ENCODE measurements at places on chromosomes 5 and 9.

- no peak for DNase-seq
Observed at GRCh38 chr5:88390096-88390441, 121.4 kb upstream of the TMEM161B start.

DNA sequence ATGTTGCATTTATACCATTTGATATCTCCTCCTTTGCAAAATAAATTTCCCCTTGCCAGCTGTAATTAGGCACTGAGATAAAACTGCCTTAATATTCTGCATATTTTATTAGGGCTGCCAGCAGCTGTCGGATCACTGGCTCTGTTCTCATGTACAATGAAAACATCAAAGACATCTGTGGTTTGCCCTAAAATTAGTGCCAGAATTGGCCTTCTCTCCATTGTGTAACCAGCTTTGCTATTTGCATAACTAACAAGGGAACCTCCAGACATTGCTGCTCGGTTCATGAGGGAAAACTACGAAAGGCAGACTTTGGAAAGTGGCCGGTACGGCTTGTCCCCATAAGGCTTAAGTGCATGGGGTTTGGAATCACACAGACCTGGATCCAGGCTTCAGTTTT, 45.5 kb upstream of the KIF2A start:
- DNase-seq, result no peak

DNA sequence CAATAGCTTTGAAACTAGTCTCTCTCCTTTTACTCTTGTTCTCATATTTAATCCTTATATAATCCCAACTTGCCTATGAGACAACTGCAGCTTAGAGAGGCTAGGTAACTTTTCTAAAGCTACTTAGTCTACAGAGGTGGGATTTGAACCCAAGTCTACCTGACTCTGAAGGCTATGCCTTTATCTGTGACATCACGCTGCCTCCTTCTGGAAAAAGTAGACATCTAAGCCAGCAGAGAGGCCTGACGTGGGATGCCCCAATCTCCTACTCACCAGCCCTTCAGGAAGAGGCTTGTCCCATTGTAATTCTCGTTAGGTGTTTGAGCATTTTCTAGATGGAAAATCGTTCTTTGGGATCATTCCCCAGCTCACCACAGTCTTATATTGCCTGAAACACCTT, 167.5 kb downstream of the HSPA4 start:
- DNase-seq, result no peak

DNA sequence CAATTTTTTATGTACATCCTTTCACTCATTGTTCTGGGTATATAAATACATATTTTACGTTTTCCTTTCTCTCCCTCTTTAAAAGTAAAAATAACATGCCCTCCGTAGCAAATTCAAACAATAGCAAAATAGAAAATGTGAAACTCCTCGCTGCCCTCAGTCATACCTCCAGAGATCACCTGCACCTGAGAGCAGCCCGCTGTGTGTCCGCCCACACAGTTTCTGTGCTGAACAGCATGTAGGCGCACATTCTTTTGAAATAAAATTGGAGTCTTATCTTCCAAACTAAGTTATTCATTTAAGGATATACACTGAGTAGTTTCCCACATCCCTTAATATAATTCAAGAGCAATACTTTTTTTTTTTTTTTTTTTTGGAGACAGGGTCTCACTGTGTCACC, 255.7 kb downstream of the AOPEP start:
- no peak for DNase-seq

DNA sequence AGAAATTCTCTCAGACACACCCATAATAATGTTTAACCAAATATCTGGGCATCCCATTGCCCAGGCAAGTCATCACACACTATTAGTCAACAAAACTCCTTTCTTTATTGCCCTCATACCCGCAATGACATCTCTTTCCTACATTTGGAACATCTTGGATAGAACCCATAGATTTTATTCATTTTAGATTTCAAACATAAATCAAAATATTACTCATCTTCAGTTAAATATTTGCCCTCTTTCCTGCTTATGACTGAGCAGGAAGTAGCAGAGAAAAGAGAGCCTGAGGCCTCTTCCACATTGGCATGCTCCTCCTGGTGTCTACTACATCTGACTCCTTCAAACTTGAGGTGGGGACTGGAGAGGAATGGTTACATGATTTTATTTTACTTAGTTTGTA, 592.0 kb downstream of the CHSY3 start:
- DNase-seq, result no peak

DNA sequence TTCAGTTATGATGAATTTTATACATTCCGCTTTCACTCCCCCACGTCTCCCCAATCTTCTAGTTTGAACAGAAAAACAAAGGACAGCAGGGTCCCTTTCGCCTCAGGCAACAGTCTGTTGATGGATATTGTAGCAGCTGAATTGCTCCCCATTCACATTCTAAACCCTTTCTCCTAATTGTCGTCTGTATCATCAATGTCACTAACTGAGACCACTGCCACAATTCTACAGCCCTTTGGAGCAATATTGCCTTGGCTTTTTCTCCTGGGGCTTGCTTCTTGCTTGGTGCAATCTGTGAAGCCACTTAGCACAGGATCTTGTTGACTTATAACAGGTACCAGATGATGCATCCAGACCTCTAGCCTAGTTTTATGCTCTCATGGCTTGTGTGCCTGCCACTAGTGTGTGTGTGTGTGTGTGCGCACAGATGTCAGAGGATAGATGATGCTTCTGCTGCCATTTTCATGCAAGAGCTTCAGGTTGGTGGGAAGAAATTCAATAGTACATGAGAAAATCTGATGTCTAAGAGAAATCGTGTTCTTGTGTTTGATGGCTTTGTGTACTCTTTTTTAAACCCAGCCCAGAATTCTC, 195.2 kb upstream of the ISL1 start:
- DNase-seq, result no peak

DNA sequence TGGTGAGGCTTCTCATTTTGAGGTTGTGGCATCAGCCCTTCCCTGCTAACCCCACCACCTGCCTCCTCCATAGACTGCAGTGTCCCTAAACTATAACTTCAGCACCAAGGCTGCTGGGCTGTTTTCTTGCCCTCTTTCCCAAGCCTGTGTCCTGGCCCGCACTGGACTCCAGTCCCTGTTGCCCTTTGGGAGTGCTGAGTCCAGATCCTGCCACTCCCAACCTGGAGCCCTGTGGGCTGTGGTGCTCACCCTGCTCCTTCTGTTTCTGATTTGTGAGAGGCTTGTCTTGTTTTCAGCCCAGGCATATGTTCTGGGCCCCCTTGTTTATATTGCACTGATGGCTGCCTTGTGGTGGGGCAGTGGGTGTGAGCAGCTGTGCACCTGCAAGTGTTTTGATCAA, 39.7 kb upstream of the RNU6ATAC start:
- DNase-seq, result no peak

GRCh38 chr9:83642793-83643192, 19.9 kb downstream of the IDNK start:
- DNase-seq, result no peak

GRCh38 chr5:160837211-160837610, 14.8 kb downstream of the ATP10B start:
- no peak for DNase-seq

DNA sequence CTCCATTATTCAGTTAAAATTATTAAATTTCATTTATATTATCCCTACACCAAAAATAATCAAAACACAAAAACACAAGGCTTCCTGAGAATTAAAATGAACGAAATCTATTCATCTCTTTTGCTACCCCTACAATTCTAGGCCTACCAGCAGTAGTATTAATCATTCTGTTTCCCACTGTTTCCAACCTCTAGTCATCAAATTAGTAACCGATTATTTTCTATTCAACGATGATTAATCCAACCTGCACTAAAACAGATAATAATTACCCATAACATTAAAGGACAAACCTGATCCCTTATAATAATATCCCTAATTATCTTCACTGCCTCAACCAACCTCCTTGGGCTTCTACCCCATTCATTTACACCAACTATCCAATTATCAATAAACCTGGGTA, 86.0 kb downstream of the INSL6 start:
- no peak for DNase-seq

GRCh38 chr5:757346-757930, 27.1 kb downstream of the ZDHHC11B start:
- no peak for DNase-seq

DNA sequence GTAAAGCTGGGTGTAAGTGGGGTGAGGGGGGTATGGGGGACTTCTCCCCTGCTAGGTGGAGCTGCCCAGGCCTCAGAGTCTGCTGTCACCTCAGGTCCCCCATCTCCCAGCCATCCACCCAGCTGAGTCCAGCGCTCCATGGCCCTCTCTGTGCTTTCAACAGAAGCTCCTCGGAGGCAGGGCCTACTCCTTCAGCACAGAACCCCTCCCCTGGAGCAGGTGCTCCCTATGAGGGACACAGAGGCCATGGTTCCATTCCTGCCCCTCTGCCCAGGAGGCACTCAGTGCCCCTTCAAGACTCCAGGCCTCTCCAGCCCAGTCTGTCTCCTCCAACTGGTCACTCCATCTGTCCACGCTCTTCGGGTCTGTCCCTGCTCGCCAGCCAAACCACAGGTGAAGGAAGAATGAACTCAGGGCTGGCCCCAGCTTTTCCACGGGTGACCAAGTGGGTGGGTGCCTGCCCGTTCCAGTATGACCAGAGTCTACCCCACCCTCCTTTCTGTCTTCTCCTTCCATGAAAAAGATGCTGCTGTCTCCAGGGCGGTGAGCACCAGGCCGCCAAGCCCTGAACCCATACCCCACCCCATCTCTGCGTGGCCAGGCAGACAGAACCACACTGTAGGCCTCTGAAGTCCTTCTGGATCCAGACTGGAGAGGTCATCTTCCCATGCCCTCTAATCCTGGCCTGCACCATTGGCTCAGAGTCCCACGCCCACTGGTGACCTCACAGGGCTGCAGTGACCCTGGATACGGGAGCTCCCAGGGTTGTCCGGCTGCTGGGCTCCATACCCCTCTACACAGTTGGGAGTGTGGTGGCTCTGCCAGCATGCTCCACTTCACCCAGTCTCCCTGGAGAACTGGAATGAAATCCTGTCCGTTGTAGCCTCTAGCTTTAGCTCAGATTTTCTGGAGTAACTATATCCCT, 11.9 kb downstream of the GBGT1 start:
- no peak for DNase-seq

DNA sequence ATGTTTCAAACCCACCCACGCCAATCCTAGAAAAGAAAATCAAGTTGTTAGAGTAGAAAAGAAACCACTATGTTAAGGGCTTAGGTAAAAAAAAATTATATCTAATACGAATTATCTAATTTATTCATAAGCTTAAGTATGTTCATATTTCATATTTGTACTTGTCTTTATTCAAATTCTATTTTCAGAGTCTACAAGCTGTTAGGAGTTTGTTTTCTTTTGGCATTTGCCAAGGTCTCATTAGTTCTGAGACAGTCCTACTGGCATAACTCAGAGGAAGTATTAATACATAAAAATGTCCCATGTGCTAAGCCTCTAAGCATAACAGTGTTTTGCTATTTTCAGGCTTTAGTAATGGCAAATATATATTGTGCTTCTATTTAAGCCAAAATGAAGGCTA, 57.6 kb downstream of the STARD4 start:
- no peak for DNase-seq

DNA sequence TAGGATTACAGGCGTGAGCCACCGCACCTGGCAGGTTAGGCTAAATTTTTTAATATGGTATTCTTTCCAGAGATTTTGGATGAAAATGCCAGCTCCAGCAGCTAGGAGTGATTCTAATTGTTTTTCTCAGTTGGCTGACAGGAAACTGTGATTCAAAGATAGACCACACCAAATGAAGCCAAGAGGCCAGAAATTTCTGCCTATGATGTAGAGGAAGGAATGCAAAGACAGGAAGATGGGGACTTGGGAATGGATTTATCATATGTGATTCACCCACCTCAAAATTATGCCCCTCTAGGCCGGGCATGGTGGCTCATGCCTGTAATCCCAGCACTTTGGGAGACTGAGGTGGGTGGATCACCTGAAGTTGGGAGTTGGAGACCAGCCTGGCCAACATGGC, 53.3 kb downstream of the UGCG start:
- DNase-seq, result no peak

DNA sequence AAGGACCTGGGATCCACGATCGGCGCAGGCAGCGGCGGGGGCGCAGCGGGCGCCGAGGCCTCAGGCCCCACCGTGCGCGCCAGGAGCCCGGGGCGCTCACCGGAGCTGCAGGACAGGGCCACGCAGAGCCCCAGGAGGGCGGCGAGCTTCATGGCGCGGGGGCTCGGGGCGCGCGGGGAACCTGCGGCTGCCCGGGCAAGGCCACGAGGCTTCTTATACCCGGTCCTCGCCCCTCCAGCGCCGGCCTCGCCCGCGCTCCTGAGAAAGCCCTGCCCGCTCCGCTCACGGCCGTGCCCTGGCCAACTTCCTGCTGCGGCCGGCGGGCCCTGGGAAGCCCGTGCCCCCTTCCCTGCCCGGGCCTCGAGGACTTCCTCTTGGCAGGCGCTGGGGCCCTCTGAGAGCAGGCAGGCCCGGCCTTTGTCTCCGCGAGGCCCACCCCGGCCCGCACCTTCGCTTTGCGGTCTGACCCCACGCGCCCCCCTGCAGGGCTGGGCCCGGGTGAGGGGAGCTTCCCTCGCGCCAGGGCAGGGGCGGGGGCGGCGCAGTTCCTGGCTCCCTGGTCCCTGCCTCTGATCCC, at the start of gene SCGB3A1:
Gene SCGB3A1 (minus strand): TSS at position 189 of the 577 bp plus-strand sequence. CDS start 37 bp downstream, at position 152.
- DNase-seq, result no peak

DNA sequence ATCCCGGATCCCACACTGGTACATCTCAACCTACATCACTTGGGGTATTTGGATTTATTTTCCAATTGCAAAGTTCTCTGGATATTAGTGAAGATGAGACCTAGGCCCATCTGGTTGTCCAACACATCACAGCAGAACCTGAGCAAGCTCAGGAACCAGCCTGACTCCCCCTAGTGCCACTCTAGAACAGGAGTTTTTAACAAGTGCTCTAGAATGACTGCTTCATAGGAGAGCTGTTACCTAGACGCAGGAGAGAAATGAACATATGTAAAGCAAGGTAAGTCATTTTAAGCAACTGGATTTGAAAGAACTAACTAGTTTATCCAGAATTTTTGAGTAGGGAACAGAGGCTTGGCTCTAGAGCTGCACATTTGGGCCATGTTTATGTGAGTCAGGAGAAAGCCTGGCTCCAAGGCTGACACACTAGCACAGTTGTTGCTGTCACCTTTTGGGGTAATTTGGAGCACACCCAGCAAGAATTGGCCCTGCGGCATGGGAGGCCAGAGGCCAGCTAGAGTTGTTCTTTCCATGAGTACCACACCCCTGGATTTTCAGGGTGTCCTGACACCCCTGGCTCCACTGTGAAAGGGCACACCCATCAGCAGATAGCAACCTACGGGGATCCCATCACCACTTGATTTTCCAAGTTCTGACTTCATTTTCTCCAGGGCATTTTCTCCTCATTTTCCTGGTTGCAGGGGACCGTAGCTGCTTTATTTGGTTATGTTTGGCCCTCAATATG, 110.9 kb upstream of the LPAR1 start:
- no peak for DNase-seq
